ENCODE measurements at places on chromosomes 12 and 14. TPM values are rescaled to one million over a fixed set of nuclear protein-coding genes. Genes with fewer than 3 reads are reported as not detected.

DNA sequence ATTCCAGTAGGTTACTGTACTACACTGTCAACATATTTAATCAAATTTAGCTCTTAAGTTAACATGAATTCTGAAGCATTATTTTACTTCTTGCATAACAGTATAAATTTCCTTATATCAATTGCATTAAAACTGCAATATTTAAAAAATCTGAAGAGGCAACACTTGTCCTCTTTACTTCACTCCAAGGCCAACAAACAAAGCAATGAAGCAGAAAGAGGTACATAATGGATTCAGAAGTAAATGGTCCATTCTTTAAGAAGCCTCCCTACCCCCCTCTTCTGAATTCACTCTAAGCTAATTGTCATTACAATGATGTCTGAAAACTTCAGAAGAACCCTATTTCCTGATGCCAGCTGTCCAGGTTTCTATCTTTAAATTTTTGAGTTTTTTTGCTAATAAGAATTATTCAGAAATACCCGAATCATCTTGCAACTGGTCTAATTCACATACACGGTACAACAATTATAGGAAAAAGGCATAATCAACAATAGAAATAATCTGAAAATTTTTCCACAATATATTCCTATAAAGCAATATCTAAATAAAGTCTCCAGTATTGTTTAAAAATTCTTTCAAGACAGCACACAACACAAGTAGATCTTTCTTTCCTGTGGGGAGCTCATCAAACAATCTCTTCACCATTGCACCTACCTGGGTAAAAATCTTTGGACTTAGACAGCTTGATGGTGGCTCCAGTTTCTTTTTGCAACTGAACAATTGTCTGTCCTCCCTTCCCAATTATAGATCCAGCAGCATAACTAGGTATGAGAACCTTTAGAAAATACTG, 2.9 kb downstream of the NOVA1 start:
- DNase-seq = no peak

DNA sequence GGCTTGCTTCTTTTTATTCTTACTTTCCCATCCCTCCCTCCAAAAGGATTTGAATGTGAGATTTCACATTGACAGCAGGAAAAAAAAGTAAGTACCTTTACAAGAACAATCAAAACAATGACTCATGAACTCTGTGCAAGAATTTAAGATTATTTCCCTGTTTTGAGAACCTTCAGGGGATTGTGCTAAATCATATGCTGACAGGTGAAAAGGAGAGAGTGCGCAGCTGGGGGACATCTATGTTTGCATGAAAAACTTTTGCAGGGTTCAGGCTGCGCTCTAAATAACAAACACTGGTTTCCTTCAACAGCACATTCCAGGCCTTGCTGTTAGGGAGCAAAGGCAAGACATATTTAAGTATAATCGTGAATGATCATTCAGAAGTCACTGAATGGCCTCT, 27.3 kb downstream of the RERG start:
- no peak for DNase-seq

DNA sequence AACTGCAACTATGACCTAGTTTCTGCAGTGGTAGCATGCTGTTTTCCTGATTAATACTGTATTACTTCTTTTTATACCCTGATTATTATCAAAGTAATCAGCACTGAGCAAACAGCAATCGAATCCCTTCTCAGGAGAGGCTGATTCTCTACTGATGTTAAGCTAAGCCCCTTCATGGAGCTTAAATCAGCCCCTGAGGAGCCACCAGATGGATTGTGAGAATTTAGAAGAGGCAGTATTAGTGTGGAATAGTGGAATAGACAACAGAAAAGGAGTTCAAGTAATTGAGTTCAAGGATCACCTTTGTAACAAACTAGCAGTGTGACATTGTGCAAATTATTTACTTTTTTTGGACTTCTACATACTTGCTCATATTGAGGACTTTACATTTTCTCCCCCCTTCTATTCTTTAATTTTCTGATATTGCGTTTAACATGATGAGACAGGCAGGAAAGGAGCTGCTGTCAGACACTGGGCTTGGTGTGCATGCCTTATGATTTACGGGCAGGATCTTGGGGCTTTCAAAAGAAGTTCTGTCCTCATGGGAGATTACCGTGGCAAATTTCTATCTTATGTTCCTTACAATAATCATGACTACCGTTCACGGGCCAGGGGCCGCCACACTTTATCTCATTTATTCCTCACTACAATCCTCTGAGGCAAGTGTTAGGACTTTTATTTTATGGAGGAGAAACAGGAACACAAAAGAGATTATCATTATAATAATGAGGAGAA, 68.0 kb downstream of the PTPRR start:
- no peak for DNase-seq

- DNase-seq = no peak
Measured at GRCh38 chr12:19998961-19999804, 369.2 kb upstream of the PDE3A start.

- DNase-seq = no peak
Measured at GRCh38 chr14:73386342-73386741, 72.0 kb downstream of the NUMB start.

DNA sequence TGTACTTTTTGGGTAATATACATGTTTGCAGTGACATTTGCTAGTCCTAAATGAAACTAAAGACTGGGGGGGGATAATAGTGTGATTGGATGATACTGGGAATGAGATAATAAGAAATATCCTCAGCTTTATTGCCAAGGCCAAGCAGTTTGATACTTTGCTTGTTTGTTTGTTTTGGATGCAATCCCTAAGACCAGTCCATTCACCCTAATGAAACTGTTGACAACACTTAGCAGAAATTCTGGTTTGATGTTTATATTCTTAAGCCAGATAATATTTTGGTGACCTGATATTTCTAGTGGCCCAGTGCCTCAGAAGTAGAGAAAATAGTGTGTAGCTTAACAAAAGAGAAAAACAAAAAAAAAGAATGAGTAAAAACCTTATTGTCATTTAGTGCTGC, 1.8 kb downstream of the PHC1 start:
- DNase-seq = no peak

GRCh38 chr12:121637231-121637914, 11.0 kb downstream of the ORAI1 start:
- no peak for DNase-seq

GRCh38 chr12:97912943-97913342, 450.3 kb downstream of the RMST start:
- peak; percentile 88 for DNase-seq

DNA sequence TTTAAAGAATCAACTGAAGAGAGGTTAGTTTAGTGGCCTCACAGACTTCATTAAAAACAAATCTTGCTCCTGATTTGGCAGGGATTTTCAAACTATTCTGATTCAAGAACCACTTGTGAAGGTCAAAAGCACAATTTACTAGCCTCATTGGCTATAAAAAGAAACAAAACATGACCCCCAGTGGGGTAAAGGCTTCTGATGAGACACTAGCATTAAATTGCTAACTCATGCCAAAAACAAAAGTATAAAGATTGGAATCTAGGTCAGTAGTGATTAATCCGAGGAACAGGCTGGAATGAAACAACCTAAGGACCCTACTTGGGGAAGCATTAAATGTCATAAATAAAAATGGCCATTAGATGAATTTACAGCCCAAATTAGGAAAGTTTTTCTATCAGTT, 312.3 kb downstream of the PAWR start:
- DNase-seq = no peak

GRCh38 chr12:1912580-1913376, 5.7 kb downstream of the CACNA2D4 start:
- DNase-seq = no peak

GRCh38 chr14:95514131-95515079, 2.0 kb downstream of the SYNE3 start:
- DNase-seq = peak; percentile 75

GRCh38 chr12:96194971-96195844, 1.0 kb downstream of the ELK3 start:
- DNase-seq = peak; percentile 84

KERA gene
- not detected for total RNA-seq

ZFHX2 gene
- 0.83 TPM for total RNA-seq

ABCC9 gene
- total RNA-seq = under 0.01 TPM

Measured in mammary epithelial cell (primary cell).